ENCODE measurements at places on chromosomes 1 and 21.

- DNase-seq = no peak
Observed at GRCh38 chr1:103561643-103562395, 9.6 kb upstream of the AMY2B start.

DNA sequence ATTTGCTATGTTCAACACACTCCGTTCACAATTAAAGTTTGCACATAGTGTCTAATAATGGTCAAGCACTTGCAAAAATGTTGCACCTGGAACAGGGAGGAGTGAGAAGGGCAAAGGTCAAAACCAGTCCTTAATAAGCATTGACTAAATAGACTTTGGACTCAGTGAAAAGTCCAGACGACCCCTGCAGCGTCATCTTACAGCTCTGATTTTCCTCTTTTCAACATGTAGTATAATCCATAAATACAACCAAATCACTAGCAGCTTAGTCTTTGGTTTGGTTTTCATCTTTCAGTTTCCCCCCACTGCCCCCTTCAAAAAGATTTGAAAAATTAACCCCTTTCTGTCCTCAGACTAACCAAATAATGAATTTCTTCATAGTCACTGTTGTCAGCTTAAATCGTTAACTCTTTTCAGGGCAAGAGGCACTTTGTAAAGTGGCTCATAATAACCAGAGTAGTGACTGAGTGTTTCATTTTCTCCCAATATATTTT lies 290.3 kb downstream of the PTPRC start:
- DNase-seq = no peak

- no peak for DNase-seq
Observed at GRCh38 chr1:63873751-63874150, 99.9 kb downstream of the ROR1 start.

- DNase-seq = no peak
Observed at GRCh38 chr1:63448731-63449246, 74.2 kb downstream of the ITGB3BP start.

- DNase-seq = peak; percentile 29
Observed at GRCh38 chr21:17613242-17613676, 558 bp upstream of the BTG3 start.
